CD8-positive, alpha-beta memory T cell (primary cell): ENCODE measurements at places on chromosomes 4 and X. TPM values are rescaled to one million over a fixed set of nuclear protein-coding genes. Genes with fewer than 3 reads are reported as not detected.

Gene NEK1
- total RNA-seq: 11.6 TPM

Gene AP1S2
- 31.7 TPM for total RNA-seq

Gene ATG4A
- 10.8 TPM for total RNA-seq

DNA sequence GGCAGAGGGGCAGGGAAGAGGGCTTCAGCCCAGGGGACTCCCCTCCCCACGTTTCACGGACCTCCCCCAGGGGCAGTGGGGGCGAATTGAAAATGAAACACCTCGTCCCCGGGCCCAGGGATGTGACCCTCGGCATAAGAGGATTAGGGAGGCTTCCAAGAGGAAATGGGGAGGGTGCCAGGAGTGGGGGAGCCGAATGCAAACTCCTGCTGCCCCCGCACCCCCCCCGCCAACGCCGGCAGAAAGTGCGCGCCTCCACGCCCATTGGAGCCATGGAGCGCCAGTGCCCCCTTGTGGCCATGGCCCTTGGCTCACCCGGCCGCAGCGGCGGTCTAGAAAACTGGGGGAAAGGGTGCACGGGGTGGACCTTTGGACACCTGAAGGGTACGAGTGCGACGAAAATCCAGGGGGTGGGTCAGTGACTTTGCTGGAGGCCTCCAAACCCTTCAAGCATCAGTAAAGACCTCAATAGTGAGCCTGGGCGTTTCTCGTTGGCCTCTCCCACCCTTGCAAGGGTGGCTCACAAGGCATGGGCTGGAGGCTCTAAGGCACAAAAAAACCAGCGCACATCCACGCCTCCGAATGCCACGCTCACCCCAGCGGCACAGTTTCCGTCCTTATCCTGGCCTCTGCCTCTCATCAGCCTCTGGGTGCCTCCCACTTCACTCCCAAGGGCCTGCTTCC, 120.8 kb upstream of the PJA1 start:
- DNase-seq: peak; percentile 55
- H3K4me3 ChIP-seq: no peak overlapping the region
- no peaks in the 10 kb centered on the region for H3K36me3 ChIP-seq
- H3K27ac ChIP-seq: no peak overlapping the region
- no peaks in the 10 kb centered on the region for H3K4me1 ChIP-seq

DNA sequence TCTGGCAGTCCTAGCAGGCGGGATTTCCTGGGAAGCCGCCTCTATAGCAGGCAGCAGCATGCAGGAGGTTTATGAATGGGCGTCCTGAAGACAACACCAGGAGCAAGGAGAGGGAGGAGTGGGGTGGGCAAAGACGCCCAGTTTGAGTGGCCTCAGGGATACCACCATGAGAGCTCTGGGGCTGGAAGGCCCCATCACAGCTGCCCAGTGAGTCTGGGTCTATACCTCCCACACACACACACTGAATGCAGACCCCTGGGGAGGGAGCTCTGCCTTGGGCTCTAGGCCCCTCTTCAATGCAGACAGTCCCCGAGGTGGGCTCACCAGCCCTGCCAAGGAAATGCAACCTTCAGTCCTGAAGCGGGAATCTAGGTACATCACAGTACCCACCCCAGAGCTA, 98.6 kb downstream of the AFAP1 start:
- H3K4me3 ChIP-seq: no peak overlapping the region
- H3K27me3 ChIP-seq: no peaks in the 10 kb centered on the region
- H3K4me1 ChIP-seq: peaks cover 10% of the 10 kb centered on the region
- H3K27ac ChIP-seq: no peak overlapping the region

DNA sequence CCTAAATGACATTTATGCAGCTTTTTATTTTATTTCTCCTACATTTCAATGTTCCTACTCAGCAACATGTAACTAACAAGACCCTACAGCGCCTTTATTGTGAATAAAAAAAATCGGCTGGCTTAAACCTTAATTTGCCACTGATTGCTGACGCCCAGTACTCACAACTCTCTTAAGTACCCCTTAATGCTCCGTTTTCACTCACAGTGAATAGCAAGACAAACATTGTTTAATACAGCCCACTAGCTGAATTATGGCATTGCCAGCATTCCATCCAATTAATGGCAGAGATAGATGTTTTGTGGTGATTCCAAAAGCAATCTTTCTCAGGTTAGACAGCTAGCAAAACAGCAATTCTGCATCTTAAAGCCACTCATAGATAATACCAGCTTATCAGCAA, 61.1 kb downstream of the PPARGC1A start:
- no peaks in the 10 kb centered on the region for H3K27me3 ChIP-seq
- H3K27ac ChIP-seq: no peak overlapping the region
- H3K4me1 ChIP-seq: no peaks in the 10 kb centered on the region
- DNase-seq: no peak
- H3K36me3 ChIP-seq: no peaks in the 10 kb centered on the region

DNA sequence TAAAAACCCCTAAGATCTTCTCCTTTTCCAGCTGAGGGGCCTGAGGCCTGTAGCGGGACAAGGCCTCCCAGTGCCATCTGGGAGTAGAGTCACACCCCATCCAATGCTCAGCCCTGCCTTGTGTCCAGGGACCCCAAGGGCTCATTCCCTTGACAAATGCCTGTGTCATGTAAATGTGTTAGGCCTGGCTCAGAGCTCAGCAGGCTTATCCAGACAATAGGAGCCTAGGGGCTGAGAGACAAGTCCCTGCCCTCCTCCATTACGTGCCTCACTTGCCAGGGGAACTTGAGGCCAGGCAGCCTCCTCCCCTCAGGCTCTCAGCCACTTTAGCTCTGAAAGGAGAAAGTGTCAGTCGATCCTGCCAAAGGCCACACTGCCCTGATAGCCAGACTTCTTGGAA, 166.8 kb upstream of the MAMLD1 start:
- DNase-seq: no peak
- H3K4me3 ChIP-seq: no peak overlapping the region
- H3K4me1 ChIP-seq: no peaks in the 10 kb centered on the region
- H3K27me3 ChIP-seq: no peaks in the 10 kb centered on the region
- no peak overlapping the region for H3K27ac ChIP-seq

GRCh38 chr4:61559396-61559795, 359.3 kb downstream of the ADGRL3 start:
- no peaks in the 10 kb centered on the region for H3K27me3 ChIP-seq
- H3K27ac ChIP-seq: no peak overlapping the region
- no peak for DNase-seq
- H3K36me3 ChIP-seq: no peaks in the 10 kb centered on the region

- H3K27me3 ChIP-seq: no peaks in the 10 kb centered on the region
- no peak overlapping the region for H3K4me3 ChIP-seq
- no peak for DNase-seq
- no peaks in the 10 kb centered on the region for H3K36me3 ChIP-seq
- H3K4me1 ChIP-seq: no peaks in the 10 kb centered on the region
These were observed 286.2 kb upstream of the TET2 start for GRCh38 chr4:104860238-104861123.

DNA sequence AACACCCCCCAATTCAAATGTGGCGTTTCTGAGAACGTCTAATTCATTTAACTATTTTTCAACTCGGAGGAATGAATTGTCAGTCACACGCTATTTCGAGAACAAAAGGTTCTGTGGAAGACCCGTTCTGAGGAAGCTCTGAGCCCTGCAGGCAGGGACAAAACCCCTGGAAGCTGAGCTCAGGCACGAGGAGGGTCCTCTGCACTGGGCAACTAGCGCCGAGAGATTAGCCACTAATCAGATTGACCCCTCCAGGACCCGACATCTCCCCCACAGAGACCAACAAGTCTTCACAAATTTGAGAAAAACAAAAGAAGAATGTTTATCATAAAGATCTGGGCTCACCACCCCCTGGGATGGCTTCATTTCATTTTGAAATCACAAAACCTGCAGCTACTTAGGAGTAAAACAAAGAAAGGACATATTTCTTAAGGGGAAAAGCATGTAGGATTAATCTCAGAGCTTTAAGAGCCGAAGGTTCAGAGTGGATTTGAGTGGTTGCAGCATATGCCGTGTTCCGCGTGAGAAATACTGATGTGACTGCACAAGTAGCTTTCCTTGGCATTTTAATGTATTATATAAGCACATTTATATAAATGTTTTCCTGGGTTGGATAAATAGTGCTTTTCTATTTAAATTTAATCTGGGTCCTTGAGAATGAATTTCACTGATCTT, 41.8 kb downstream of the ADRA2C start:
- no peak overlapping the region for H3K27ac ChIP-seq
- no peak overlapping the region for H3K4me3 ChIP-seq
- no peaks in the 10 kb centered on the region for H3K27me3 ChIP-seq
- H3K4me1 ChIP-seq: no peaks in the 10 kb centered on the region
- H3K36me3 ChIP-seq: no peaks in the 10 kb centered on the region

DNA sequence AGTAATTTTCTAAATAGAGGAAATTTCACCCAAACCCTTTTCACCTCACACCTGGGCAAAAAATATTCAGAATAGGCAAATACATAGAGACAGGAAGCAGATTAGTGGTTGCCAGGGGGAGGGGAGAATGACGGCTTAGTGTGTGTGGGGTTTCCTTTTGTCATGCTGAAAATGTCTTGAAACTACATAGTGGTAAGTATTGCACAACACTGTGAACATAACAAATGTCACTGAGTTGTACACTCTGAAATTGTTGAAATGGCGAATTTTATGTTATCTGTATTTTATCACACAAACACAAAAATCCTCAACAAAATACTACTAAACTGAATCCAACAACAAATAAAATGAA, 60.7 kb upstream of the PLAC1 start:
- H3K4me1 ChIP-seq: no peaks in the 10 kb centered on the region
- H3K36me3 ChIP-seq: no peaks in the 10 kb centered on the region
- no peak overlapping the region for H3K4me3 ChIP-seq
- H3K27ac ChIP-seq: no peak overlapping the region
- no peak for DNase-seq

GRCh38 chrX:38332505-38332904, 5.2 kb upstream of the RPGR start:
- DNase-seq: no peak
- no peak overlapping the region for H3K27ac ChIP-seq
- H3K36me3 ChIP-seq: no peaks in the 10 kb centered on the region
- H3K27me3 ChIP-seq: no peaks in the 10 kb centered on the region

- no peaks in the 10 kb centered on the region for H3K27me3 ChIP-seq
- no peak overlapping the region for H3K4me3 ChIP-seq
- H3K27ac ChIP-seq: no peak overlapping the region
- no peak for DNase-seq
These were observed 164.9 kb downstream of the LDB2 start for GRCh38 chr4:16733509-16733908.

DNA sequence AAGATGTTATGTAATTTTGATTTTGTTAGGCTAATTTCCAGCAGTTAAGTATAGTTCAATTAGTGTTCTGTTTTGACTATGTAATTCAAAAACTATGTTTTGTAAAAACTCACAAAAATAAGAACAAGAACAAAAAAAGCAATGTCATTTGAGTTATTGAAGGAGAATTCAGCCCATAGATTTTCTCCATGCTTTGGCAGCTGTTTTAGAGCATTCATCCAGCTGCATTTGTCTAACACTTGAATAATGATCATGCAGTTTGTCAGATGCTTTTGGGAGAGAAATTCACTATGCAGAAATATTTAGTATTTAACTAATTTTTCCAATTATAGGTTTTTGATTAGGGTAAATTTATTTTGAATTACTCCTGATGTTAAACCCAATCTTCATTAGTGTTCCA, 14.2 kb downstream of the CPE start:
- no peaks in the 10 kb centered on the region for H3K36me3 ChIP-seq
- no peak overlapping the region for H3K27ac ChIP-seq
- no peak overlapping the region for H3K4me3 ChIP-seq
- H3K4me1 ChIP-seq: no peaks in the 10 kb centered on the region
- DNase-seq: no peak

- H3K4me1 ChIP-seq: no peaks in the 10 kb centered on the region
- no peak for DNase-seq
- no peak overlapping the region for H3K4me3 ChIP-seq
- H3K36me3 ChIP-seq: peaks cover 3% of the 10 kb centered on the region
These were observed 38.9 kb downstream of the NUDT9 start for GRCh38 chr4:87461281-87461700.

DNA sequence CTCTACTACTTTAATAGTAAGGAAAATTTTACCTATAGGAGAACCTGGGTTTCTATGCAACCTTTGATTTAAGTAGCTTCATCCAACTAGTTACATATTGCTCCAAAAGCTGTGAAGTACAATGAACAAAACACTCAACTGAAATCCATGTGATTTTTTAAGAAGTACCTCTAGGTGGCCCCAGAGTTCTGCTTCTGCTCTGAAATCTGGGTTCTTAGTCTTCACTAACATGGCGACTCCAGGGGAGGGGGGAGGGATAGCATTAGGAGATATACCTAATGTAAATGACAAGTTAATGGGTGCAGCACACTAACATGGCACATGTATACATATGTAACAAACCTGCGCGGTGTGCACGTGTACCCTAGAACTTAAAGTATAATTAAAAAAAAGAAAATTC, 73.4 kb upstream of the MAGEB2 start:
- no peak overlapping the region for H3K27ac ChIP-seq
- H3K36me3 ChIP-seq: no peaks in the 10 kb centered on the region

DNA sequence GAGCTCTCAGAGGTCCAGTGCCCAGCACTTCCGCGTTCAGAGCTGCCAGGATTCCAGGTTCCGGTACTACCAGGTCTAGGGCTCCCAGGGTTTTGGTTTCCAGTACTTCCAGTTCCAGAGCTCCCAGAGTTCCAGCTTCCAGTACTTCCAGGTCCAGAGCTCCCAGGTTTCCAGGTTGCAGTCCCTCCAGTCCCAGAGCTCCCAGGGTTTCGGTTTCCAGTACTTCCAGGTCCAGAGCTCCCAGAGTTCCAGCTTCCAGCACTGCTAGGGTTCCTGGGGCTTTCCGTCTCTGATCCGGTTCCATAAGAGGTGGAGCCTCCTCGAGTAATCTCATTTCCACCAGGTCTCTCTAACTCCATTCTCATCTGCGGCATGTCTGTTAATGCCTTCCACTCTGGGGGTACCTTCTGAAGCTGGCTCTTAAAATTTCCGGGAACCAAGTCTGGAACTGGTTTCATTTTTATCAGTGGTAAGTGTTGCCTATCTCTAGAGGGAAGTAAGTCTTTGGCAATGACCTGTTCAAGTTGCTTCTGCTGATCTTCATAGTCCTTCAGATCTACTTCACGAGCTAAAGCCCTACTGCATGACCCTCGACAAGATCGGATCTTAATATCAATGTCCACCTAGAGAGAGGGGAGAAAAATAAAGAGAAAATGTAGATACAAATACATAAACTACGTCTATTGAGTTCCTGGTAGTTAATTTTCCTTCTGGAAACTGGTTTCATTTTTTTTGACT, 4.1 kb downstream of the FGA start:
- no peak for DNase-seq
- no peak overlapping the region for H3K4me3 ChIP-seq

GRCh38 chr4:169565606-169566005, 46.8 kb downstream of the NEK1 start:
- no peaks in the 10 kb centered on the region for H3K4me1 ChIP-seq
- H3K4me3 ChIP-seq: no peak overlapping the region
- no peaks in the 10 kb centered on the region for H3K27me3 ChIP-seq
- no peaks in the 10 kb centered on the region for H3K36me3 ChIP-seq
